Activated T-helper 17 cell treated with anti-CD3 and anti-CD28 coated beads, Interleukin-2, amount 50 U/mL, for 72 hours (primary cell): ENCODE measurements at places on chromosomes 5 and 9.

DNA sequence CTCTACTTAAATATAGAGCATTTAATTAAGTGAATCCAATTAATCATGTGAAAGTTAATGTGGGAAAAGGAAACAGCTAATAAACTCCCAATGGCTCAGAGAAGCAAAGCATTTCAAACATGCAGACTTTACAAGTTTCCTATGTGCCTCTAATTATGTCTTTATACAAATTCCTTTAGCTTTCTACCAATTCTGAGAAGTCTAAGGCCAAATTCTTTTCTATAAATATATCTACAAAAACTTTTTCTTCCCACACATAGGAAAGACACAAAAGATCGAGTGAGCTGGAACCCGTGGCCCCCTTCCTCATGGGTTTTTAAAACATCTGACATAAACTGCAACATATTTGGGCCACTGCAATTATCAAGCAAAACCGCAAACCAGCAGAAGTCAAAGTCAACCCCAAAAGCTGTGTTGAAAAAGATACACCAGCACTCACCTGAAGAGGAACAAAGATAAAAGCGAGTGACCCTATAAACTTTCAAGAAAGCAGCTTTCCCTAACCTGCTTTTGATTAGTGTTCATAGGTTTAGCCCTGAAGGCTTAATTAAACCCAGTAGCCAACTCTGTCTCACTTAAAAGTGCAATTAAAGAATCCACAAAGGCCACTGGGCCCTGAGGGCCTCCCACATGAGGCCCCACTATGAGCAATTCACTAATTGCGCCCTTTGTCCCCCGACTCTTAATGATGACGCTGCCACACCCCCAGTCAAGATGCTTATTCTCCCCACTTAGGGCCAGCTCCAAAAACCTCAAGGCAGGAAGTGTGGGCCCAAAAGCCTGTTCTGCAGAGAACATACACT is 12.1 kb downstream of the SEMA5A start:
- ATAC-seq, result no peak

DNA sequence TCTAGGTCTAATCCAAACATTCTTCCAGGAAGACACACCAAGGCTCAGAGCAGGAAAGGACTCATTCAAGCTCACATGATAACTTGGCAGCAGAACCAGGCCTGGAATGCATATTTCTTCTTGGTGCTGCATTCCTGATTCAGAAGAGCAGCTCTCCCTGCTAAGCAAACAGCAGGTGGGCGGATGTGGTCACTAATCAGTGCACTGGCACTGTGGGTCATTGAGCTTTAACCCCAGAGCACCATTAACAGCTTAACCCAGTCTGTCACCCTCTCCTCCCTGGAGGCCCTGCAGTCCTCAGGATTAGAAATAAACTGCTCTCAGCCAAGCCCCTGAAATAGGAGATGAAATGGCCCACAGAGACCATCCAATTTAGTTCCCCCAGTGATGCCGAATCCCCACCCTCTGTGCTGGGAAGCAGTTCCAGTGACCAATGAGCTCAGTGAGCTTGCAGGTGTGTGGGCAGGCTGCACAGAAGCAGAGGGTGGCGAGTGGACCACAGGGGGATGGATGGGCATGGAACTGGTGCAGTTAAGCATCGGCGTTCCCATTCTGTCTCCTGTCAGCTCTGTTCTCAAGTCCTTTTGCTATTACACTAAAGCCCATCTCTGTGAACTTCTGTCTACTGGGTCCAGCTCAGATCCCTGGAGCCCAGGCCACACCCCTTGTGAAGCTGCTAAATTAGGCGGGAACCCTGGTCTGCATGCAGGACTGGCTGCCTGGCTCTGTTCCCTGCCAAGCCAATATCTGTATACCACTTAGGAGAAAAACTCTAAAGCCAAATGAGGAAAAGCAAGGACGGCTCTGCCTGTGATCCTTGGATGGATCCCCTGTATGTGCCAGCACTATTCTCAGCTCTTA is 16.6 kb upstream of the MEGF9 start:
- no peak for ATAC-seq

- ATAC-seq, result no peak
These were observed 206.9 kb downstream of the PTTG1 start for GRCh38 chr5:160628619-160628968.

- ATAC-seq, result no peak
These were observed 200.2 kb downstream of the TRIM36 start for GRCh38 chr5:114969482-114969881.

DNA sequence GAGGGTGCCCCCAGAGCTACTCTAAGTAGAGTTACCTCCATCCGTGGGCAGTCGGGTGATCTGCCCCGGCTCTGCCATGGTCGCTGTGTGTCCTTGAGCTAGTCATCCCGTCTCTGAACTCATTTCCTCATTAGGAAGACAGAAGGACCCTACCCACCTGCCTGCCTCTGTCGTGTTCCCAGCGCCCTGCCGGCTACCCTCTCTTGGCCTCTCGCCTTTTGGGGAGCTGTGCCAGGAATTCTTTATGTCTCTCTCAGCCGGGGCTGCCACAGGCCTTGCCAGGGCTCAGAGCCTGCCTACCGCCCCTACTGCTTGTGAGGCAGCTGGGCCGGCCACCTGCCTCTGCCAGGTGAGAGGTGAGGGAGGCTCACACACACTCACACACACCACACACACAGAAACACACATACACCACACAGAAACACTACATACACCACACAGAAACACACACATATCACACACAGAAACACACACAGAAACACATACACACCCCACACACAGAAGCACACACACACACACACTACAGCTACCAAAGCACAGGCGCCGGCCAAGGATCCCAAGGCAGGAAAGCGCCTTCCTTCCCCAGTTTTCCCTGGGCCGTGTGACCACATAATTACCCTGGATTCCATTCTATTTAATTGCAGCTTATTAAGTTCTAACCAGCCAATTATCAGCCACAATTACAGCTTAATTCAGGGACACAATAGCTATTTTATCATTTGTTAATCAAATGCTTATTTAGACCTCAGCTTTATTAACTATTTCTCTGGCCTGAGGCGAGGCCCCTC is 41.7 kb downstream of the UNC5A start:
- ATAC-seq, result no peak

DNA sequence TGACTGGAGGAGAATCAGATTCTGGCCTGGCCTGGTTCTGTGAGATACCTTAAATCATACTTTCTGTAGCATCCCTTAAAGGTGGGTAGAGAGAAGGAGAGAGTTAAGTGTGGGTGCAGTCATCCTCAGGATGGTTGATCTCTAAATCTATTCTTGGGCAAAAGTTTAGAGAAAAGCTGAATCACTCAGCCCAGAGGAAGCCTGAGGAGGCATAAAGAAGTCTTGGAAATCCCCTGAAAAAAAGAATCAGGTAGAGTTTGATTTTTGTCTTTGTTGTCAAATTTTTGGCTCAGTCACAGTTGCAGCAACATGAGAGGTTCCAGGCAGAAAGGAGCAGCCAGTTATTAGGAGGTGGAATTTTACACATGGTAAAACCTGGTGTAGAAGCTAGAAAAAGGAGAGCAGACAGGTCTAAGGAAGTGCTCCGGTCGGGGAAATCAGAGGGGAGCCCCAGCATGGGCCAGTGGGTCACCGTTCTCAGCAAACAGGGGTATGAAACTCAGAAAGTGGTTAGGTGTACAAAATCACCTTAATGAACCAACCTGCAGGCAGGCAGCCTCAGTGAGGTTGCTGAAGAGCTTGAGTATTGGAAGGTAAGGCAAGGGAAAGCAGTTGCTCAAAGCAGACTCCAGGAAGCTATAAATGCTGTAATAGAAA is 116.2 kb upstream of the CNTLN start:
- no peak for ATAC-seq

DNA sequence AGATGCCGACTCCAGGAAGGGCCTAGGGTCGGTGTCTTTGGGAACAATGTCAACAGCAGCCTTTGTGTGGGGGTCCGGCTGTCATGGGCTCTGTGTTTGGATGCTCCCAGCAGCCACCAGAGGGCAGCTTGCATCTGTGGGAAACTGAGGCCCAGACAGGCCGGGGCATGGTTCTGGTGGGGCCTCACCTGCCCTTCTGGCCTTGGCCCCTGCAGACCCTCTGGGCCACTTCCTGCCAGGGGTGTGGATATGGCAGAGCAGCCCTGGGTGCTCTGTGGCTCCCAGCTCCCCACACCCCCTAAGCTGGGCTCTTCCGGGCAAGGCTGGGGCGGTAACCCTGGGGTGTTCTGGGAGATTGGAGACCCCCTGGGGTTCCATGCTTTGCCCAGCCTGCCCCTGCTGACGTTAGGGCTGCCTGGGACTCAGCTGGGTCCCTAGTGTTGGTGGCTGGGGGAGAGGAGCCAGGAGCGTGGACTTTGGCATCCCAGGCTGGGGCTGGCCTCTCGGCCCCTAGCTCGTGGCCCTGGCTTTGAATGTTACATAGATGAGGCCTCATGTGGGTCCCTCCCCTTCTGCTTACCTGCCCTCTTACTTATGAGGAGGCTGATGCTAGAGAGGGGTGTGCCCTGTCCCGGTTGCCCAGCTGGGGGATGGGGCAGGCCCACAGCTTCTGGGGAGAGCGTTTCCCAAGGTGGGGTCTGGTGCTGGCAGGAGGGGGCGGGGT is 38.3 kb downstream of the RXRA start:
- ATAC-seq, result peak; percentile 34

- ATAC-seq, result no peak
These were observed 6.7 kb upstream of the C5orf63 start for GRCh38 chr5:127079994-127080491.

- no peak for ATAC-seq
These were observed 508.2 kb downstream of the CETN3 start for GRCh38 chr5:89901346-89901745.

- ATAC-seq, result no peak
These were observed 13.9 kb upstream of the COL5A1 start for GRCh38 chr9:134627417-134628353.

DNA sequence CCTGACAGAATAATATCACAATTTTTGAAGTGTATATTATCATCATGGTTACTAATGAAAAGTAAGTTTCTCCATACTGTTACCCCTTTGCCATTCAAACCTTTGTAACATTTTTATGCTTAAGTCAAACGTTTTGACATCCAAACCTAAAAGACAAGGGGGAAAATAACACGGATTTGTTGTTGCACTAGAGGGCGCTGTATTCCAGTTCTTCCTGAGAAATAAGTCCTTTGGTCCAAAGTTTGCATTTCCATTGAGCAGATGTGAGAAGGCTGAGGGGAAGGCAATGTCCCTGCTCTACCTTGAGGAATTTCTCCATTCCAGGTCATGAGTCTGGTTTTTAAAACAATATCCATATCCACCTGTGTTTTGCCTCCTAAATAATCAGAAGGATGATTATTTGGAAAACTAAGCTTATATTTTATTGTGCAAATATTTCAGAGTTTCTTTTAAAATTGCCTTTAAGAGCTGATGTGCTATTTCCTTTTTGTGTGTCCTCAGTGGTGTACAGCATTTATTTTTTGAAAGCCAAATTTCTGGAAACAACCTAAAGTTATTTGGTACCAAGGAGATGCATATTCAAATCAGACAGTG is 9.7 kb downstream of the LECT2 start:
- ATAC-seq, result no peak

GRCh38 chr5:181088289-181088688 is 42.7 kb downstream of the OR2V1 start:
- ATAC-seq, result no peak

- no peak for ATAC-seq
These were observed 9.9 kb downstream of the SEPTIN8 start for GRCh38 chr5:132767150-132767549.

GRCh38 chr5:94254214-94254613 is 364.2 kb downstream of the KIAA0825 start:
- no peak for ATAC-seq

GRCh38 chr5:170283296-170283695 is 14.3 kb downstream of the LCP2 start:
- ATAC-seq, result no peak

- ATAC-seq, result no peak
These were observed 1.3 kb downstream of the TXN start for GRCh38 chr9:110255034-110255462.

- no peak for ATAC-seq
These were observed 1.6 kb downstream of the BASP1 start for GRCh38 chr5:17219006-17219422.

DNA sequence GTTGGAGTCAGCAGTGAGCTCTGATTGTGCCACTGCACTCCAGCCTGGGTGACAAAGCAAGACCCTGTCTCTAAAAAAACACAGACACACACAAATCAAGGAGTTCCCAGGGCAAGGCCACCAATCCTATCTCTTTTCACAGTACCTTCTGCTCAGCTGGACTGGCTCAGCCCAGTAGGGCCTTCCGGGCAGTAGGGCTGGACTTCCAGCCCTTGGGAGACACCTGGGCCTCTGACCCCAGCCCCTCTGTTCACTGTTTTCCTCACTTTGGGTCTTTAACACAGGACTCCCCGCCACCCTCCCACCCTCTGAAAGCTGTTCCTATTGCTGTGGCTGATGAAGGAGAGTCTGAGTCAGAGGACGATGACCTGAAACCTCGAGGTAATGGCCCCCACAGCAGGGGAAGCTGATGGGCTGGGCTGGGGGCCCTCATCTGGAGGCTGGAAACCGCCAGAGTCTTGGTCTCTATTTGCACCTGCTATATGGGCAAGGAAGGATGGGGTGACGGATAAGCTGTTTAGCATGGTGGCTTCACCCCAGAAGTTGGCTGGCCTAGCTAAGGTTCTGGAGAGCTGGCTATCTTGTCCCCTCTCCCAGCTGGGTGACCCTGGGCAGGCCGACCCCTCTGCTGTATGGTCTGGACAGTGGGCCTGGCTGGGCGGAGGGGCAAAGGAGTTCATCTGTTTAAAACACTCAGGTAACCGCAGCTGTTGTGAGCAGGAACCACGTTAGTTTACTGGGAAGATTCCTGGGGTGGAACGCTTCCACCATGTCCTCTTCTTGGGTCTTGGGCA is 25.6 kb downstream of the USP20 start:
- peak; percentile 56 for ATAC-seq

- ATAC-seq, result no peak
These were observed 91.2 kb downstream of the RFK start for GRCh38 chr9:76302947-76303550.

DNA sequence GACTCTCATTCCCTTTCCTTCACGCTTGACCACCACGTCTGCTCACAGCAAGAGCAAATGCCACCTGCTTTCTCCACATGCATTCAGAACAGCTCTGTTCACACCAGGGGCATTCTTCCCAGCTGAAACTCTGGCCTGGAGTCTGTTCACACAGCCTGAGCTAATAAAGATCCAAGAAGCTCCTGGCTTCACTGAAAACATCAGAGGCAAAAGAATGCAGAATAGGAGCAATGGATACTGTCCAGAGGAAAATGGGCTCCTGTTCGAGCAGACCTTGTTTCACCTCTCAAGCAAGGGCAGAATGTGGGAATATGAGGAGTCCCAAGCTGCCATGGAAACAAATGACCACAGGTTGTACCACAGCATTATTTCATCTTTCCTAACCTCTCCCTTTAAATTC is 402.7 kb upstream of the TNC start:
- ATAC-seq, result no peak

GRCh38 chr5:112779531-112779930 is 41.8 kb downstream of the APC start:
- ATAC-seq, result no peak

- peak; percentile 32 for ATAC-seq
These were observed 61.3 kb upstream of the PIK3R1 start for GRCh38 chr5:68154119-68154857.

- no peak for ATAC-seq
These were observed 378.2 kb upstream of the GRAMD2B start for GRCh38 chr5:126044931-126045565.

GRCh38 chr9:137311986-137312851 is 10.1 kb upstream of the NRARP start:
- no peak for ATAC-seq
